GM23338 (cell line): ENCODE measurements at places on chromosomes 2 and 18. TPM values are rescaled to one million over a fixed set of nuclear protein-coding genes. Genes with fewer than 3 reads are reported as not detected.

DNA sequence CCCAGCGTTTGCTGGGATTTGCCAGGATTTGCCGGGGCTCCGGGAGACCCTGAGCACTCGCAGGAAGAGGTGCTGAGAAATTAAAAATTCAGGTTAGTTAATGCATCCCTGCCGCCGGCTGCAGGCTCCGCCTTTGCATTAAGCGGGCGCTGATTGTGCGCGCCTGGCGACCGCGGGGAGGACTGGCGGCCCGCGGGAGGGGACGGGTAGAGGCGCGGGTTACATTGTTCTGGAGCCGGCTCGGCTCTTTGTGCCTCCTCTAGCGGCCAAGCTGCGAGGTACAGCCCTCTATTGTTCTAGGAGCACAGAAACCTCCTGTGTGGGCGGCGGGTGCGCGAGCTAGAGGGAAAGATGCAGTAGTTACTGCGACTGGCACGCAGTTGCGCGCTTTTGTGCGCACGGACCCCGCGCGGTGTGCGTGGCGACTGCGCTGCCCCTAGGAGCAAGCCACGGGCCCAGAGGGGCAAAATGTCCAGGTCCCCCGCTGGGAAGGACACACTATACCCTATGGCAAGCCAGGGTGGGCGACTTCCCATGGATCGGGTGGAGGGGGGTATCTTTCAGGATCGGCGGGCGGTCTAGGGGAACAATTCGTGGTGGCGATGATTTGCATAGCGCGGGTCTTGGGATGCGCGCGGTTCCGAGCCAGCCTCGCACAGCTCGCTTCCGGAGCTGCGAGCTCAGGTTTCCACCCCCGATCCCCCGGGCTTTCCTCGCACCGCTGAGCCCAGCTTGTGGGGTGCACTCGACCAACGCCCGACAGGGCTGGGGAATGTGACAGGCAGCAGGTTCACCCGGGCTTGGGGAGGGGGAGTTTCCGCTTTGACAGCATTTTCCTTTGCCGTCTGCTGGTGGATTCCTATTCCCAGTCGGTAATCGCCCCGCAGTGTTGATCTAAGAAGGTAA, 2.8 kb downstream of the ONECUT2 start:
- peak; percentile 96 for DNase-seq

- peak; percentile 50 for DNase-seq
Observed at GRCh38 chr2:176084611-176085119, 903 bp upstream of the EVX2 start.

DNA sequence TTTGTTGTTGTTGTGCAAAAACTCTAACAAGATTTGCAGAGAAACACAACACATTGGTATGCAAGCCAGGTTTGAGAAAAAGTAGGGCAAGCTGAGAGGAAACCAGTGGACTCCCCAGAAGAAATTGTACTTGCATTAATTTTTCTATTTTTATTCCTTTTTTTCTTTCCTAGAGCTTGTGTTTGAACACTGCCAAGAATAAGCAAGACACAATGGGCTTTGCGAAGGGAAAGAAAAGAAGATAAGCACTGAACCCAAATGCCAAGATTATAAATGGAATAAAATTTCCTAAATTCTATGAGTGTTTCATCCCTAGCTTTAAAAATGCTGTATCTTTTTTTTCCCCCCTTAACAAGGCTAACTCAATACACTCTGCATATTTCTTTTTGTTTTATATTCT, 17.0 kb upstream of the CYTIP start:
- DNase-seq, result no peak

The LOXHD1 gene
- polyA plus RNA-seq, result 0.23 TPM in 1 of 2 replicates, not detected in the other
